ENCODE measurements at places on chromosomes 11 and 22.

- DNase-seq, result no peak
Observed at GRCh38 chr11:120431633-120432032, 79.9 kb upstream of the GRIK4 start.

DNA sequence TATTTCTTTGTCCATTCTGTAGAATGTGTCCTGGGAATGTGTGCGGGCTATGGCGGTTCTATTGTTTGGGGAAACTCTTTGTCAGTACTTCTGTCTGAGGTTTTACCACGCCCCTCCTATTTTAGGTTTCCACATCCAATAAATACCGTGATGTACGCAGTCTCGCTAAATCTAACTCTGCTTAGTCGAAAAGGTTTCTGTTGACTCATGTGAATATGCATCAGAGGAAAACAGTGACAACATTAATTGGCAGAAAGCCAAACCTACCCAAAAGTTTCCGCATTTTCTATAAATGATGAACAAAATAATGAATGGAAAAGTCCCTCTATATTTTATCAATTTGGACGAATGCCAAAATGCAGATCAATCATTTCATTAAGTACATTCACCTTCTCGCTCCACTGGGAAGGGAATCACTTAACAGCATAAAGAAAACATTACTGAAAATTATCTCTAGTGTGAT lies 143.4 kb downstream of the MAML2 start:
- DNase-seq, result no peak

DNA sequence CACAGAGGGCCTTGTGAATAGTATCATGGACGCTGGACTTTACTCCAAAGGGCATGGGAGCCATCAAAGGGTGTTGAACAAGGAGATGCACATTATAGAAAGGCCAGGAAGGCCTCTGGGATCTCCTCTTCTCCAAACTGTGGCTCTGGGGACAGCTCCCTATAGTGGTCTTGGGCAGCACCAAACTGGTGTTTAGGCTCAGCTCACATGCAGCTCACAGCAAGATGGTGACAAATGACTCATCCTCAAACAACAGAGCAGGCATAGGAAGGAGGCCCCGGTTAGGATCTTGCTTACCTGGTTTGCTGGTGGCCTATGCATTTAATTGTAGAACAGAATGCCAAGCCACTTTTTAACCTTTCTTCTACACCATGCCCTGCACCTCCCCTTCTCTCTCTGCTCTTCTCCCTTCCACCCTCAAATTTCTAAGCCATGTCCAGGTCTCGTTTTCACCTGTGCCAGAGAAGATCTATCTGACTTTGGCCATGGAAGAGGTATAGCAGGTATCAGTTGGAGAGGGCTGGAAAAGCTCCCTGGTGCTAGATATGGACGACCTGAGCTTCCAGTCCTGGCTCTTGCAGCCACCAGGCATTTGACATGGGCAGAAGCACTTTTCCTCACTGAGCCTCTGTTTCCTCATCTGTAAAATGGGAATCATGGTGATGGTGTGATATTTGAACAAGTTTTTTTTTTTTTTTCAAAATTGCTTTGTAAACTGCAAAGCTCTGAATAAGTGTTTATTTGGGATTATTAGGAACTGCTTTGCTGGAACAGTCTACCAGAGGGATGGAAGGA lies 14.4 kb upstream of the EHF start:
- DNase-seq, result no peak

DNA sequence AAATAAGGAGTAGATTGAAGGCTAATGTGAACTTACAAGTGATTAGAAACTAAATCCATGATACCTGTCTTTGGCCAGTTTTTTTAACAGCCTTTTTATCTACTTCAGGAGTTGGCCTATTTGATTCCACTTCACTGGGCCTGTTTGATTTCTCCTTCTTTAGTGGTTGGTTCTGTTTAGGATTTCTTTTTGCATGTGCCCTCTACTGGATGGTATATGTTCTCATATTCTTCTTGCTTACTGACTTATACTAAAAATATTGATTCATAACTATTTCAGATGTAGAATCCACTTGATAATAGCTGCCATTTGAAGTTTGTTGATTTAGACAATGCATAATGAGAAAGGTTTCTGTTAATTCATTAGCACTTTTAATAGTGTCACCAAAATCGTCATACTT lies 53.9 kb downstream of the USP47 start:
- no peak for DNase-seq

GRCh38 chr11:94968334-94968958 lies 4.9 kb downstream of the CWC15 start:
- peak; percentile 22 for DNase-seq
